ENCODE measurements at places on chromosomes 4 and X.

GRCh38 chrX:136812286-136812685, 31.6 kb upstream of the ARHGEF6 start:
- peak; percentile 59 for DNase-seq

DNA sequence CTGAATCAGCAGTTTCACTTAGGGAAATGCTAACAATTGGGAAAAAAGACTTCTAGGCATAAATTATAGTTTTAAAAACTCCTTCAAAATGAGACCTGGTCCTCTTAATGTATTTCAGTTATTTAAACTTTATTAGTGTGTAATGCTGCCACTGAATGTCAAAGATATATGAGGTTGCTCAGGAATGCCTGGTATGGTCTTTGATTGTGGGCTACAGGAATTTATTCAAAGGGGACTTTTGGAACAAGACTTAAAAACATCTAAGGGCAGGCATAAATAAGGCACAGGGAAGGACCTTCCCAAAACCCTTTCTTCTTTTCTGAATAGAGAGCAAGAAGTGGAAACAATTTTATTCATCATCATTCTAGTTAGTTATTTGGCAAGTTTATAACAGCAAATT, 439.1 kb downstream of the TLL1 start:
- DNase-seq = no peak

GRCh38 chr4:7261087-7261486, 68.7 kb downstream of the SORCS2 start:
- DNase-seq = peak; percentile 64

- no peak for DNase-seq
These were observed 302.9 kb upstream of the GATB start for GRCh38 chr4:152063621-152064240.

DNA sequence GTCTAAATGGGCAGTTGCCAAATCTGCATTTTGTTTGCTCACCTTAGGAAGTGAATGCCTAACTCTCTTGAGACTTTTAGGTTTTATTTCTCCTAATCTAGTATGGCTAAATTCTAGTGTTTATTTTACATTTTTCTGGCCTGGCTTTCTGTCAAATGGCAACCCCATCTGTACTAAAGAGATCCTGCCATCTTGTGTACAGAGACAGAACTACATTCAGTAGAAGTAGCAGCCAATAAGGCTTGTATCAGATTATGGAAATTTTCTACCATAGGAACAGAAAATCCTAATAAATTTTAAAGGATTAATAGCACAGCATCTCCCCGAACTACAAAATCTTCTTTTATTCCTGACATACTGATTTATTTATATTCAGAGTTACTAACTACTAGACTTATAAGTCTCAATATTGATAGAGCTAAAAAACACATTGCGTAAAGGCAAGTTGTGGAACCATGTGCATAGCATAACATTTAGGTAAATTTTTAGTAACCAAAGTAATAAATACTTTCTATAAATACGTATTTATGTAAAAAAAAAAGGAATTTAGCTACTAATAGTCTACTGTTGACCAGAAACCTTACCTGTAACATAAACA, 45.5 kb downstream of the TMEM144 start:
- DNase-seq = peak; percentile 61

DNA sequence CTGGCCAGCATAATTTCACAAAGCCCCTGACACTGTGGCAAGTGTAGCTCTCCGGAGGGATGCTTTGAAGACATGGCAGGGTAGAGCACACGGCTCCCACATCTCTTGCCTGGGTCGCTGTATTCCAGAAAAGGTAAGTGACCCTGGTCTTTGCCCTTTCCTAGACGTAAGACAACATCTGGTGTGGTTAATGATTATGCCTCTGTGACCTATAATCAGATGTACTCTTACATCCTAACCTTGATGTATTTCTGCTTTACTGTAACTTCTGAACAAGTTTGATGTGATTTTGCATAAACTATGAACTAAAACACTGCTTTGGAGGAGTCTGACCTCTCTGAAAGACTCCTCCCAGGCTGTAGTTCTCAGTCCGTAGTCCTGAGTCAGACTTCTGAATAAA, 59.1 kb upstream of the ACSL1 start:
- DNase-seq = no peak

- DNase-seq = no peak
These were observed 281.3 kb downstream of the C4orf33 start for GRCh38 chr4:129377131-129377845.

- no peak for DNase-seq
These were observed 566.5 kb upstream of the GNPDA2 start for GRCh38 chr4:45292844-45293243.

DNA sequence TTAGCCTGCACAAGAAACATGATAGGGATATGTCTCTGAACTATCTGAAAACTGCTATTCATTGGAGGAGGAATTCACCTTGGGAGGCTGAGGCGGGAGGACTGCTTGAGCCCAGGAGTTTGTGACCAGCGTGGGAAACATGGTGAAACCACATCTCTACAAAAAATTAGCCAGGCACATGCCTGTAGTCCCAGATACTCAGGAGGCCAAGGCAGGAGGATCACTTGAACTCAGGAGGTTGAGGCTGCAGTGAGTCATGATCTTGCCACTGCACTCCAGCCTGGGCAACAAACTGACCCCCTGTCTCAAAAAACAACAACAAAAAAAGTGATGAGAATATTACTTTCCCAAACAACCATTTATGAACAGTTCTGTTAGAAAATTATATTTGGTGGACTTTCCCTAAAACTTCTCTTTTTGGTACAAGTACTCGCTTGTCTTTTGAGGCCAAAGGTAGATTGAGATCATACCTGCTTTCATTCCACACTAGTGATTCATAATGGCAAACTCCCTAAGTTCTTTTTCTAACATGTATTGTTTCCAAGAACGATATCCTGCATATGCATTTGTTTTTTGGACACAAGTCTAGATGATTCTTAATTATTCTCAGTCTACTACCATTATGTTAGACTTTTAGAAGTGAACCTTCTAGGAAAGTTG, 33.4 kb downstream of the METTL14 start:
- DNase-seq = no peak

GRCh38 chr4:78022517-78022916, 34.6 kb upstream of the FRAS1 start:
- DNase-seq = no peak

GRCh38 chr4:174120446-174121295, 162.8 kb downstream of the FBXO8 start:
- peak; percentile 88 for DNase-seq

DNA sequence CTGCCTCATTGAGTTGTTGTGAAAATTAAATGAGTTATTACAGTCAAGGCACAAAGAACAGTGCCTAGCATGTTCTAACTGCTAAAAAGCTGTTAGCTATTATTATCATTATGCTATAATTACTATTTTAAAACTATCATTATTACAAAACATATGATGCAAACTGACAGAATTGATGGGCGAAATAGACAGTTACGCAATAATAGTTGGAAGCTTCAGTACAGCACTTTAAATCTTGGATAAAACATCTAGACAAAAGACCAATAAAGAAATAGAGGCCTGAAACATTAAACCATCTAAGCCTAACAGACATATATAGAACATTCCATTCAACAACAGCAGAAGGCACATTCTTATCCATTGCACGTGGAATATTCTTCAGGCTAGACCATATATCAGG, 73.0 kb downstream of the TAB3 start:
- DNase-seq = no peak

DNA sequence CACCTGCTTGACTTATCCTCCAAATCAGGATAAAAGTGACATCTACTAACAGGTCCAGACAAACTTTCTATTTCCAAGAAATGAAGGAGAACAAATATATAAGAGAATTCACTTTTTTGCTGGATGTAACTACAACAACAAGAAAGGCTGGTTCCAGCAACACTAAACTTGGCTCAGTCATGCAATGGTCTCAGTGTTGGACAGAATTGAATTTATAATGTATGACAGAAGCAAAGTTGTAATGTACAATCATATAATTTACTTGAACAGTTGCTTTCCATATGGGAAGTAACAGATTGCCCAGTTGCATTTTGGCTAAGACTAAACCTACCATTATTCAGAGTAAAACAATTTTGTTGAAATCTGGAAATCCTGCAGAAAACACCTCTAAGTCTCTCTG, 183.3 kb upstream of the INTU start:
- no peak for DNase-seq

DNA sequence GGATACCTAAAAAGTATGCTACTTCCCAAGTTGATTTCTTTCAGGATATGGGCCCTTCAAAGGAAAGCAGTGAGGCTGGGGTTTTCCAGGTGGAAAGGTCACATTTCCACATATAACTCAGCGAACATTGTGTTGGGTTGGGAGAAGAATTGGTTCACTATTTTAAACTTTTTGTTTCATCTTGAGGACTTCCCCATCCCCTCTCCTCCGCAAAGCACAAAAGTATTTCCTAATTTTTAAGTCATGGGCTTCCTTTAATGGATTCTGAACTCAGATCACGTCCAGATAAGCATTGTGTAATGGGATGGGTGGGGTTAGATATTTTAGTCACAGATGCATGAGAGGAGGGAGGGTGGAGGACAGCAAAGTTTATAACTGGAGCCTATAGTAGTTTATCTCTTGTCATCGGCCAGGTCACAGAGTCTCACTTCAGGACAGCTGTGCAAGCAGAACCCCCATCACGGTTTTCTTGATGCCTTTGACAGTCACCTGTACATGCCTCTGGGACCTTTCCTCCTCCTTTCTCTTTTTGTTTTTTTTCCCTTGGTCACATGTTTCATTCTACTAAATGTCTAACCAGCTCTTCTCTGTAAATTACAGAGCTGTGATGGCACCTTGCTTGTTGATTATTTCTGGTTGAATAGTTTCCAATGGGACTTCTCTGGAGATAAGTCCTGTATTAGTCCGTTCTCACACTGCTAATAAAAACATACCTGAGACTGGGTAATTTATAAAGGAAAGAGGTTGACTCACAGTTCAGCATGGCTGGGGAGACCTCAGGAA, 115.4 kb downstream of the PTTG2 start:
- DNase-seq = peak; percentile 58

- DNase-seq = no peak
These were observed 5.2 kb upstream of the GK2 start for GRCh38 chr4:79413032-79413885.

DNA sequence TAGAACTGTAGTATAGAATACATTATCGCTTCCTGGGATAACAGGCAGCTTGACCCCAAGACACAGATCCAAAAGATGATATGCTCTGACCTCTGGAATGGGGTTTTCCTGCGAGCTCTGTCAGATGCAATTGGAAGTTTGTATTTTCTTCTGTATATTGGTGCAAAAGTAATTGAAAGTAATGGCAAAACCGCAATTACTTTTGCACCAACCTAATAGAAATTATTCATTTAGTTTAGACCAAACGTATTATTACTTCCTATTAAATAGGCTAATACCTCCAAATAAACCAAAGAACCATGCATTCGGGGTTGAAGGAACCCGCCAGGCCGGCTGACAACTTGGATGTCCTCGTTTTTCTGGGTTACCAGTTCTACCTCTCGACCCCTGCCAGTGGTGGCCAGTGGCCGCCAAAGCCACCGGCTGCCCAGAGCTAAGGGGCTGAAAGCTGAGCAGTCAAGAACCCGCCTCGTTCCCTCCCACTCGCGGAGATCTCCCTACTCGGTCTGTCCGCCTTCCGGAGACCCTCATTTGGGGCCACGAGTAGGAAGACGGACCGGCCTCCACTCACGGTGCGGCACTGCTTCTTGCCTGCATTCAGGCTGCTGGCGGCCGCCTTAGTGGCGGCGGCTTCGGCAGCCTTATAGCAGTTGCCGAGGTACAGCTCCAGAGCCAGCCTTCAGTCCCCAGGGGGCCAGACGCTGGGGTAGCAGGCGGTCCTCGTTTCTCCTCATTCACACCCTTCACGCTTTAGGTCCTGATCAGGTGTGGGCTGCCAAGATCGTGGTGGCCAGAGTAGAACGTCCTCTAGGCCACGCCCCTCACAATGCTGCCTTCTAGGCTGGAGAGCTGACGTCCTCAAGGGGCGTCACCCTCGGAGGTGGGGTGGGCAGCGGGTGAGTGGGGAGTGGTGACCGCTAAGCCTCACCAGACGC, 121.9 kb downstream of the RBMX2 start:
- DNase-seq = no peak

DNA sequence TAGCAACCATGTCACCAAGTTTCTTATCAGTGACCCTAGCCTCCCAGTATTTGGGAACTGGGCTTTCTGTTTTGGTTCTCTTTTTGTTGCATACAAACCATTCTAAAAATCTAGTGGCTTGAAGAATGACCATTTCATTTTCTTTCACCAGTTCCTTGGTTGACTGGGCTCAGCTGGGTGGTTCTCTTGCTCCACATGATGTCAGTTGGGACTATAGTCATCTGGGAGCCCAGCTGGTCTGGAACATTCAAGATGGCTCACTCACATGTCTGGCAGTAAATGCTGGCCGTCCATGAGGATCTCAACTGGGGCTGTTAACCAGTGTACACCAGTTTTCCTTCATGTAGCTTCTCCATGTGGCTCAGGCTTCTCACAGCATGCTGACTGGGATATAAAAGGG, 27.6 kb upstream of the MBTPS2 start:
- no peak for DNase-seq

GRCh38 chrX:24241822-24242648, 71.8 kb downstream of the SUPT20HL2 start:
- DNase-seq = peak; percentile 18

- no peak for DNase-seq
These were observed 13.4 kb downstream of the CCDC158 start for GRCh38 chr4:76407440-76408119.

DNA sequence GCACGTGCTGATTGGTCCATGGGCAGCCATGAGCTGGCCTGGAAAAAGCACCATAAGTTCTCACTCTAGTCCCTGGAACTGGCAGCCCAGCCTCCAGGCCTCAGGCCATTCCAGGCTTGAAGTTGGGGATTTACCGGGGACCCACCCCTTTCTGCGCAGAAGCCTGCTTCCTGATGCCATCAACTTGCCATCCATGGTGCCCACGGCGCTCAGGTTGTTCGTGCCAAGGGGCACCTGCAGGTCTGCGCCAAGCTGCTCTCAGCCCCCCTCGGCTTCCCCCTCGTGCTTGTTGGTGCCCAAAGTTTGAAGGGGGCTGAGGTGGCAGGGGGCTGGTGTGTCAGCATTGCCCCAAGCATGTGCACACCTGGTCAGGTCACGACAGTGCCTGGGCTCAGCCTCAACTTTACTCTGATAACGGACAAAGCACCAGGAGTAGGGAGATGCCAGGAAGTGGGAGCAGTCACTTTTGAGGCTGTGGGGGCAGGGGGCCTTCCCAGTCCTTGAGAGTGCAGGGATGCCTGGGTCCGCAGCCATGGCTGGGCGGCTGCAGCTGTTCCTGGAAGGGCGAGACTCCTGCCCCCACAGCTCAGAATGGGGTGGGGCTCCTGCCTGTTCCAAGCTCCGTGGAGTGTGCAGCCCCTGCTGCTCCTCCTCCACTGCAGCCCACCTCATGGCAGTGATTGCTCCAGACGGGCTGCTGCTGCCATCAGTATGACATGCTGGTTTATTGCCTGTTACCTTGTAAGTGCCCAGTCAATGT, 24.9 kb downstream of the DCUN1D4 start:
- DNase-seq = no peak

GRCh38 chr4:13299343-13299742, 184.8 kb downstream of the RAB28 start:
- DNase-seq = no peak

DNA sequence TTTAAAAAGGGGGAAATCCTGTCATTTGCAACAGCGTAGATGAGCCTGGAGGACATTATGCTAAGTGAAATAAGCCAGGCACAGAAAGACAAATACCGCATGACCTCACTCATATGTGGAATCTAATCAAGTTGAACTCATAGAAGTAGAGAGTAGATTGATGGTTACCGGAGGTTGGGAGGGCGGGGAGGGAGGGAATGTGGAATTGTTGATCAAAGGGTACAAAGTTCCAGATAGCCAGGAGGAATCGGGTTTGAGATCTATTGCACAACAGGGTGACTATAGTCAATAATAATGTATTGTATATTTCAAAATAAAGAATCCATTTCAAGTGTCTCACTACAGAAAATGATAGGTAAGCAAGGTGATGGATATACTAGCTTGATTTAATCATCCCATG, 393.2 kb downstream of the BCOR start:
- DNase-seq = no peak
